ENCODE measurements at places on chromosomes 5 and 9. TPM values are rescaled to one million over a fixed set of nuclear protein-coding genes. Genes with fewer than 3 reads are reported as not detected.

DNA sequence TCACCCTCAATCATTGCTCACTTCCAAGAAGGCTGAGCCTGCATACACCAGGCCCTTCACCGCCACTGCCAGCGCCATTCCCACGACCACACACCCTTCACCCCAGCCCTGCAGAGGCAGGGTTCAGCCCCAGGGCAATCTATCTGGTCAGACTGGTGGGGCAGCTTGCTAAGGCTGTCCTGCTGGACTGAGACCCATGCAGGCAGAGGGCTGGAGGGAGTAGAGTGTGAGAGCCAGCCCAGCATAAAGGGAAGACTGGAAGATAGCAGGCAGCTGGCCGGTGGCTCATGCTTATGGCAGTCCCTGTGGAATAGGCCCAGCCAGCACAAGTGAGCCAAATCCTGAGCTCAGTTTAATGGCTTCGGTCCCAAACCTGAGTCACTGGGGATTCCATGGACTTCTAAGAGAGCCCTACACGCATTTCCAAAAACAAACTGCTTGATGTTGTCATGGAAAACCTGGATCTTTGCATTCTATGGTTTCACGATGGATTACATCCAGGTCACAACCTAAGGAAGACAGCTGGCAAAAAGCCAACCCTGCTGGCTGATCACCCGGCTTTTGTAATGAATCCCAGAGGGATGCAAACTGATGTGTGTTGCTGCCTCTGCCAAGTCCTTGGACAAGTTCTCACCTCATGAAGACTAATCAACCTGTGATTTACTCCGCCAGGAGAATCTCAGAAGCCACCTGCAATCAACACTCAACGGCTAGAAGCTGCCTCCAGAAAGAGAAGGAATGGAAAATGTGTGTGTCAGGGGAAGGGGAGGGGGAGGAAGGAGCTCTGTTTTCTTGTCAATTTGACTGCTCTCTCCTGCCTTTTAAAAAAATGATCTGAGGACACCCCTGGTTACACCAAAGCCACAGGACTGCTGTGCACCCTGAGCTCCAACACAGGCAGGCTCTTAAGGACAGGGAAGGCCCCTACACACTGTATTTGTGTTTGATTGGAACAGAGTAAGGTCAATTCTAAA is 143.6 kb downstream of the LHFPL2 start:
- peak; percentile 94 for DNase-seq

DNA sequence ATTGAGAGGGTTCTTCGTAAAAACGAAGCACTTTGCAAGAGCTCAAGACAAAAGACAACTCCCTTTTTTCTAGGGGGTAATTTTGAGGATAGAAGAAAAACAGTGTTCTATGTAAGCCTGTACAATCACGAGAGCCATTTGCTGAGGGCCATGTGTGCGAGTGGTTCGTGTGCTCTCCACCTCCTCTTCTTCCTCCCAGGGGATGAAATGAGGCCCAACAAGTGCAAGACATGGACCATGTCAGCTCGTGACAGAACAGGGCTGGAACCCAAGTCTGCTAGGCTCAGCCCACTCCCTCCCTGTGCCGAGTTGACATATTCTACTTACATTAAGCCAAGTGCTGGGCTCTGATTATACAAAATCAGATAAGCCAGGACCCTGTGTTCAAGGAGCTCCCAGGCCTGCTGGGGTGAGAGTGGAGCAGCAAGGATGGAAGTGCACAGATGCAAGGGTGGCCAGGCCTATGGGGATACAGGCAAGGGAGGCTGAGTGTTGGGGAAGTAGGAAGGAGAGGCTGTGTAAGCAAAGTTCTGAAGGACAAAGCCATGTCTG is 97.9 kb upstream of the MSX2 start:
- no peak for DNase-seq

- no peak for DNase-seq
These were observed 128.1 kb upstream of the SMIM23 start for GRCh38 chr5:171657473-171657872.

EQTN gene
- 0.52 TPM for polyA plus RNA-seq

DNA sequence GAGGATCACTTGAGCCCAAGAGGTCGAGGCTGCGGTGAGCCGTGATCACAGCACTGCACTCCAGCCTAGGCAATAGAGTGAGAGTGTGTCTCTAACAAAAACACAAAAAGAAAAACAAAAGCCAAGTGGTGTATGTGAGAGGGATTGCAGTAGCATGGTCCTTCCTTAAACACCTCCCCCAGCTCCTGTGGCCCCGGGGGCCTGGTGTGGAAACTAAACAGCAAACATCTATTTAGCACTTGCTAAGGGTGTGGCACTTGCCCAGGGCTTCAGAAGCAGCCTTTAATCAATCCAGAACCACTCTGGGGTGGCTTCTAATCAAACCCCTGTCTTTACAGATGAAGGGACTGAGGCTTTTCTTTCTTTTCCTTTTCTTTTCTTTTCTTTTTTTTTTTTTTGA is 4.4 kb upstream of the FBP1 start:
- DNase-seq, result no peak

GRCh38 chr5:54159893-54160195 is 150.5 kb downstream of the ARL15 start:
- DNase-seq, result no peak

DNA sequence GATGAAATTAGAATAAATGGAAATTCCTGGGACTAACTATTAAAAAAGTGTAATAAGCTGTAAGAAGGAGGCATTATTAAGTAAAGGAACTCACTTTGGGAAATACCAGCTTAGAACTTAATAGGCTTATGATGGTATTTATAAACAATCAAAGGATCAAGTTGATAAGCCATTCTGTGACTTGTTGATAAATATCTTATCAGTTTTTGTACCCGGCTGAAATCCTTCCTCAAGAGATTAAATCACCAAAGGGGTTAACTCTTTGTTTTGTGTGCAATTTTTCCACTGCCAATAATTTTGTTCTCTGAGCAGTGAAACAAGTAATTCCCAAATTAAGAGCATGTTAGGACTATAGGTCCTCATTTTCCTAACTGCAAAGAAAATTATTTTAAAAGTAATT is 70.7 kb upstream of the BDP1 start:
- DNase-seq, result no peak

HK3 gene
- 0.64 TPM for polyA plus RNA-seq

Measured in right lung (tissue), 10 donors.